ENCODE measurements at places on chromosomes 2 and 18. TPM values are rescaled to one million over a fixed set of nuclear protein-coding genes. Genes with fewer than 3 reads are reported as not detected.

TUBA3E gene
- not detected for total RNA-seq

SEC11C gene
- total RNA-seq = 30.5 TPM

HMSD gene
- total RNA-seq = under 0.01 TPM

AQP12B gene
- not detected for total RNA-seq

LRRFIP1 gene
- total RNA-seq = 83.2 TPM

CYTIP gene
- total RNA-seq = 5.9 TPM

PID1 gene
- total RNA-seq = 6.9 TPM

FNDC4 gene
- 24.5 TPM for total RNA-seq

SOX11 gene
- total RNA-seq = under 0.01 TPM
